ENCODE measurements at places on chromosomes 13 and 19.

GRCh38 chr13:51576754-51577153, 7.5 kb upstream of the WDFY2 start:
- no peak for DNase-seq

DNA sequence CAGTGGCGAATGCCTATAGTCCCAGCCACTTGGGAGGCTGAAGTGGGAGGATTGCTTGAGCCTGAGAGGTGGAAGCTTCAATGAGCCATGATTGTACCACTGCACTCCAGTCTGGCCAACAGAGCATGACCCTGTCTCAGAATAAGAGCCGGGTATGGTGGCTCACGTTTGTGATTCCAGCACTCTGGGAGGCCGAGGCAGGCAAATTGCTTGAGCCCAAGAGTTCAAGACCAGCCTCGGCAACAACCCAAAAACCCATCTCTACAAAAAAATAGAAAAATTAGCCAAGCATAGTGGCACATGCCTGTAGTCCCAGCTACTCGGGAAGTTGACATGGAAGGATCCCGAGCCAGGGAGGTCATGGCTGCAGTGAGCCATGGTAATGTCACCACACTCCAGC, 5.3 kb upstream of the NECTIN2 start:
- DNase-seq, result no peak

- DNase-seq, result no peak
Measured at GRCh38 chr13:113989585-113990300, 15.9 kb upstream of the C13orf46 start.

DNA sequence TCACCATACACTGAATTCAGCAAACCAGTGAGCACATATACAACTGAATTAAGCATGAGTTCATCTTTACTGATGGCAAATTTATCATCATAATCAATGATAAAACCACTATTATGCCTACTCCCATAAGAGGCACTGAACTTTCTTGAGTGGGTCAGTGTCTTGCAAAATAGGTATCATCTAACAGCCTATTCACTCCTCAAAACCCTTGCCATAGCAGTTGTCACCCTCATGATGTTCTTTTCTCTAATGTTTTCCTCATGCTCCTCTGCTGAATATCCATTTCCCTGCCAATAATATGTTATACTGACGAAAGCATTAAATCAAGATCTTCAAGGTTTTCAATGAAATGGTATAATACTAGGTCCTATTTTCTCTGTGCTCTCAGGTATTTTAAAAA, 5.6 kb downstream of the ARGLU1 start:
- no peak for DNase-seq

DNA sequence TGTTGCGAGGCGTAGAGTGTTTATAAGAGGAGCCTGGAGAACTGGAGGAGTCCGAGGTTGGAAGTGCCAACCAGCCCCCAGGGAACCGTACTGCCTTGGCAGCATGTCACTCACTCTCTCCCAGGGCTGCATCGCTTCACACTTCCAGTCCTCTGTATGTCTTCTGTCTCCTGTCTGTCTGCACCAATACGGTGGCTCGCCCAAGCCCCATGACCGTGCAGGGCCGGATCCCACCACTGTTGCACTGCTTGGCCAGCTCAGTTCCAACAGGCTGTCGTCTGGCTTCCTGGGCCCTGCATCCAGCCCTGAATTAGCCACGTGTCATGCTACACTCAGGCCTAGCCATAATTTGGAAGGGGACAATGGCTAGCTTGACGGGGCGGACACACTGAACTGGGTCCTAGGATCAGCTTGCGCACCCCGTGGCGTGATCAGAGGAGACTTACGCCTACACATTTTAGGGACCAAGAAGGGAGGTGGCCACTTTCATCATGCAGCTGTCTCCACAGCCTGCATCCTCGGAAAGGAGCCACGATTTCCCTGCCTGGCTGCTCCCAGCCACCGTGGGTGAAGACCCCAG, 147.1 kb downstream of the URI1 start:
- DNase-seq, result no peak

DNA sequence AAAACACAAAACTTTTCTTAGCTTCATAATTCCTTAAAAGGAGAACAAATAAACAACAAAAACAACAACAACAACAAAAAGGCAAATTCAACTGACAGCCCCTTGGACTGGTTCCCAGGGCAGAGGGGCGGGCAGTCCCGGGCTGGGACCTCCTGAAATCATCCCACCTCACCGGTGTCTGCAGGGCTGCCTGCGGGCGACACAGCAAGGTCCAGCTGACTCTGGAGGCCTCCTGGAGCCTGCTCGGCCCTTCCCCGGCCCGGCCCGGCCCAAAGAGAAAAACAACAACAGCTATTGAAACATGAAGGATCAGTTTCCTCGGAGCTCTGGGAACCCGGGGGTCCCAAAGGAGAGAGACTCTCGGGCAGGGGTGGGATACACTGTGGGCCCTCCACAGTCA, 5.0 kb upstream of the ISYNA1 start:
- no peak for DNase-seq

- DNase-seq, result no peak
Measured at GRCh38 chr13:63337921-63338320, 1922.3 kb upstream of the PCDH20 start.

DNA sequence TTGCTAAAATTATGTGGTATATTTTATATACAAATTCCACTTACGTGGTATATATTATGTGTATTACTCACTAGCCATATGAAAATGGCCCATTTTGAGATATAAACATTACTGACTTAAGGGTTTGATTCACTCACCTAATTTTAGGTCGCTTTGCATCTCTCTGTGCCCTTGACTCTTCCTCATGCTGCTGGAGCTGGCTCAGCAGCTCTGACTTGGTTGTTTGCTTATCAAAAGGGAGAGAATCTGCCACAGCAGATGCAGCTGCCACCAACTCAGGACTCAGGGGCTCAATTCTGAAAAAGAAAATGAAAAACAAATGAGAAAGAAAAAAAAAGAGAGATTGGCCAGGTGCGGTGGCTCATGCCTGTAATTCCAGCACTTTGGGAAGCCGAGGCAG, 12.2 kb downstream of the MRPS31 start:
- no peak for DNase-seq

GRCh38 chr19:14337510-14337909, 43.7 kb upstream of the ADGRE5 start:
- peak; percentile 31 for DNase-seq

- DNase-seq, result no peak
Measured at GRCh38 chr13:102643656-102644055, 46.9 kb downstream of the TPP2 start.

GRCh38 chr19:46392252-46392801, 21.0 kb downstream of the CCDC8 start:
- no peak for DNase-seq

GRCh38 chr19:31387717-31388301, 38.6 kb upstream of the TSHZ3 start:
- no peak for DNase-seq

- DNase-seq, result no peak
Measured at GRCh38 chr13:41694545-41695301, 237.4 kb downstream of the RGCC start.

DNA sequence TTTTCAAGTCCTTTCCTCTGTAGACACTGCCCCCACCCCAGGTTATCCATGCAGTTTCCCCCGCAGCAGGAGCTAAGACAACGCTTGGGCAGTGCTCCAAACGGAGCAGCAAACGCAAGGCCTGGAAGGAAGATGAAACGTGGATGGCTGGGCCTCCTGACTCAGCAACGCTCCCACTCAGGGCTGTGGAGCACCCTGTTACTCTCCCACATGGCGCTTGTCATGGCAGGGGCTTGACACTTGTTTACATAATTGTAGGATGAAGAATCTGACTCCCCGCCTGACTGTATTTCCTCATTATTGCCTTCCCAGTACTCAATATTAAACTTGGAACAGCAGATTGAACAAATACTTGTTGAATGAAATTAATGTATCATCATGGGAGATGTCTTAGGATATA, 799 bp upstream of the C1QTNF9B start:
- DNase-seq, result no peak

DNA sequence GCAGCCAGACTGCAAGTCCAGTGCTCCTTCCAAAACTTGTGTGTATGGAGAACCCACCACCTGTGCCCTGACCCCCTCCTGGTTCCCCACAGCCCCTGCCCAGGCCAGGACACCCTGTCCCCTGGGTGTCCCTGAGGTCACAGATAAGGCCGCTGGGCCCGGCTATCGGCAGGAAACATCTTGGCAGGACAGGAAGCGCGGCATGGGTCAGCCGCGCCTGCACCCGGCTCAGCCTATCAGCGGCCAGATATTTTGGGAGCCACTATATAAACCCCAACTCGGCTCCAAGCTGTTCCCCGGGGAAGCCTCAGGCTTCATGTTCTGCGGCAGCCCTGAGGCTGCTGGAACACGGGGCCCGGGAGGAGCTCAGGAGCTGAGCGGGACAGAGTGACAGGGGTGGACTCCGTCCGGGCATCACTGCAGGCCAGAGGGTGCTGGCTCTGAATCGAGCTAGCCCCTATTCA, 60.8 kb downstream of the AP1M1 start:
- no peak for DNase-seq

GRCh38 chr19:50352242-50352641, 13.2 kb downstream of the NAPSA start:
- DNase-seq, result no peak

GRCh38 chr13:46801858-46802257, 4.9 kb upstream of the ESD start:
- no peak for DNase-seq

DNA sequence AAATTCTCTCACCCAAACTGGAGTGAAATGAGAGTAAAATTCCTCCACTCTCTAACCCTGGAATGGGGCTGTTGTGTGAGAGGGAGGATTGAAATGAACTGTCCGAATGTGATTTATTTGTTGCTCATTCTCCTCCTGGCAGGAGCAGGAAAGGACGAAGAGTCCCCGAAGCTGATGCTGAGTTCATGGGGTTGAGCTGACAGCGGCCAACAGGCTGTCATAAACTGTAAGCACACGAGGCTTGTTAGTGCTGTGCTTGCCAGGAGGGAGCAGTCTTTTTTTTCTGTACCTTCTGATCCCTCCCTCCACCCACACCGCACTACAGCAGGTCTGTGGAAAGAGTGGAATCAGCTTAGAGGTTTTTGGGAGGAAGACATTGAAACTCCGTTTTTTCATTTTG, 33.1 kb upstream of the ZNF331 start:
- no peak for DNase-seq

DNA sequence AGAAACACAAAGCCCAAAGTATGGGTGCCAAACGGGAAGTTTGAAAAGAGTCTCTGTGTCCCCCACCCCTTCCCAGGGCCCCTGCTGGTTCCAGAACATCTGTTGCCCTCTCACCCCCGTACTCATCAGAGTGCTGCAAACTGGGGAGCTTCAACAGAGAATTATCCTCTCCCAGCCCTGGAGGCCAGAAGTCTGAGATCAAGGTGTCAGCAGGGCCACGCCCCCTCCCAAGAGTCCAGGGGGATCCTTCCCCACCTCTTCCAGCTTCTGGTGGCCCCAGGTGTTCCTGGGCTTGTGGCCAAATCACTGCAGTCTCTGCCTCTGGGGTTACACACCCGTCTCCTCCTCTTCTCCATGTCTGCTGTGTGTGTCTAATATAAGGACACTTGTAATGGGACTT, 183.4 kb downstream of the PTPRS start:
- DNase-seq, result no peak

GRCh38 chr19:18415178-18415867, 3.9 kb upstream of the SSBP4 start:
- no peak for DNase-seq

GRCh38 chr19:9309974-9310446, 372 bp upstream of the ZNF699 start:
- DNase-seq, result no peak

GRCh38 chr19:10292206-10292788, 2.5 kb downstream of the ICAM5 start:
- DNase-seq, result peak; percentile 70

- no peak for DNase-seq
Measured at GRCh38 chr13:45101327-45102018, 18.8 kb upstream of the GTF2F2 start.

DNA sequence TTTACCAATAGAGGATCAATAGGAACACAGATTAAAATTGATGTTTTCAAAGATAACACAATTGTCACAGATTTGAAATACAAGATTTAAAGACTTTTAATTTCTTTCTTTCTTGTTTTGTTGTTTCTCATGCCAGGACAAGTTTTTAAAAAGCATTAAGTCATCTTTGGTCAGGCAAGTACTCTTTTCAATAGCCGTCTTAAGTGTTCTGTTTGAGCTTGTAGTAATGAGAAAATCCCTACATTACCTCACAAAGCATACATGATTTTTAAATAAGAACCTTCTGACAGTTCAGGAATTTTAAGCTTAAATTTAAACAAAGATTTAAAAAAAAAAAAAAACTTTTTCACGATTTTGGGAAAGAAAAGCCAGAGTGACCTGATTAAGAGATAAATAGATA, 216.3 kb upstream of the PRR20A start:
- DNase-seq, result no peak

DNA sequence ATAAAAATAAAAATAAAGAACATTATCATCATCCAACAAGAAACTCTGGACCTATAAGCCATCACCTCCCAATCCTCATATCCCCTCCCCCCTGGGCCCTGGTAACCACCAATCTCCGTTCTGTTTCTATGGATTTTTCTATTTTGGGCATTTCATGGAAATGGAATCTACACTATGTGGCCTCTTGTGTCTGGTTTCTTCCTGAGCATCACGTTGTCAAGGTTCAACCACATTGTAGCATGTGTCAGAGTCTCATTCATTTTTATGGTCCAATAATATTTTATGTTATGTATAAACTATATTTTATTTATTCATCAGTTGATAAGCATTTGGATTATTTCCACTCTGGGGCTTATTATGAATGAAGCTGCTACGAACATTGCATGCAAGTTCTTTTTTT, 26.9 kb downstream of the SULT2B1 start:
- no peak for DNase-seq

DNA sequence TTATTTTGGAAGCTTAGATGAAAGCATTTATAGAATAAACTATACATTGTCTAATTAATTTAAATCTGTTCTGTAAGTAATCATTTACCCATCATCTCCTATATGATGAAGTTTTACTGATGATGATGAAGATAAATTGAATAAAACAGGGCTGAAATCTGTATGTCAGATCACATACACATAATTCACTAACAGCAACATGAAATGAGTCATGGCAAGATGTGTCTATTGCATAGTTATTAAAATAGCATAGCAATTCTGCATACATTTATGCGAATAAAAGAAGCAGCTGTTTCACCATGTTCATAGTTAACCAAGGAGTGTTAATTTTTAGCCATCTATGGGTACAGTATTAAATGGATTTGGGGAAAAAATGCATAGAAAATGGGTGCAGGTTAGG, 424.9 kb downstream of the LIG4 start:
- DNase-seq, result no peak

GRCh38 chr19:55382013-55382412, 2.1 kb downstream of the TMEM238 start:
- no peak for DNase-seq

GRCh38 chr13:27504128-27504867, 53.9 kb upstream of the MTIF3 start:
- DNase-seq, result no peak

GRCh38 chr13:100773429-100773828, 98.8 kb upstream of the TMTC4 start:
- no peak for DNase-seq

Measured in activated naive CD8-positive, alpha-beta T cell treated with anti-CD3 and anti-CD28 coated beads for 36 hours (primary cell).